GM03348 (cell line): ENCODE measurements at places on chromosomes 6 and 20.

- DNase-seq = no peak
These were observed 91.4 kb downstream of the CDH22 start for GRCh38 chr20:46216770-46217464.

GRCh38 chr6:39951716-39952115 is 17.5 kb upstream of the MOCS1 start:
- DNase-seq = no peak

DNA sequence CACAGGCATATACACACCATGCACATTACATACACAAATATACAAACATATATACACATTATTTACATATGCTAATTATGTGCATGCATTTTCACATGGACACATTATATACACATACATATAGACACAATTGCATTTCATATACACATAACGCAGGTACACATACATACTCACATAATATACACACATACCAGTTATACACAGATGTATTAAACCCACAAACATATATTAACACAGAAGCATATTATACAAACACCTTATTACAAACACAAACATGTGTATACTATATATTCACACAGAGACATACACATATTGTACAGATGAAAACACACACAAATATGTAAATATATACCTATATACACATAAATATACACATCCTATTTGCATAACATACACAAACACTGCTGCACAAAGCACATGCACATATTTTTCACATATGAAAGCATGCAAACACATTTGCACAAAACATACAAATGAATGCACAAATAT is 140.2 kb downstream of the VEGFA start:
- DNase-seq = no peak

DNA sequence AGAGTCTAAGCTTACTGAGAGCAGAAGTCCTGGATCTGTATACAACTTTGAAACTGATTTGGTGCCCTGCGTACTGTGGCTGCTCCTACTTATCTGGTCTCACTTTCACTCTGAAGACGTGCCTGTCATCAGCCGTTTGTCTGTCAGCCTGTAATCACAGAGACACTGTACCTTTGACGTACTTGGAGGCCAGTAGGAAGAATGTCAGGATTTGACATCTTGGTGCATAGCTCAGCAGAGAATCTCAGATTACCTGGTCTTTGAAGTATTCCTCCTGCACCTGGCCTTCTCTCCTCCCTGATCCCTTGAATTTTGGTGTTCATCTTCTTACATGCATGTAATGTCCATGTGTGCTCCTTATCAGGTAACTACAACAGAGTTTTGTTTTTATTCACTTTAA is 37.7 kb downstream of the DSE start:
- no peak for DNase-seq

DNA sequence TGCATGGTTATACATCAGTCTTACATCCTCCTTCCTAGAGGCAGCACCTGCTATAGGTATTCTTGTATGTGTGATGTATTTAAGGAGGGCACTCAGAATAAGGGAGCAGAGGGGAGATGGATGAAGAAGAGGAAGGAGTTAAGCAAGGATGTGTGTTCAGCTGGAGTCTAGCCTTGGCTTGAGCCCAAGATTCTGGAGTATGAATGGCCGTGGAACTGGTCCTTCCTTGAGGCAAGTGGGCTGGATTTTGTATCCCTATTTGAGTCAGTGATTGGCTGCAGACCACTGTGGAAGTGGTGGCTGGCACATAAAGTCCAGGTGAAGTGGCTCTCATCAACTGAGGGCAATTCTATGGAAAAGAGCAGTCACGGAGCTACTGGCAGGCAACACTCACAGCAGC is 112.0 kb upstream of the RNF24 start:
- DNase-seq = no peak

- DNase-seq = no peak
These were observed 27.4 kb downstream of the SOBP start for GRCh38 chr6:107517274-107517673.

- DNase-seq = peak; percentile 79
These were observed 1.0 kb upstream of the PCIF1 start for GRCh38 chr20:45933266-45934045.

DNA sequence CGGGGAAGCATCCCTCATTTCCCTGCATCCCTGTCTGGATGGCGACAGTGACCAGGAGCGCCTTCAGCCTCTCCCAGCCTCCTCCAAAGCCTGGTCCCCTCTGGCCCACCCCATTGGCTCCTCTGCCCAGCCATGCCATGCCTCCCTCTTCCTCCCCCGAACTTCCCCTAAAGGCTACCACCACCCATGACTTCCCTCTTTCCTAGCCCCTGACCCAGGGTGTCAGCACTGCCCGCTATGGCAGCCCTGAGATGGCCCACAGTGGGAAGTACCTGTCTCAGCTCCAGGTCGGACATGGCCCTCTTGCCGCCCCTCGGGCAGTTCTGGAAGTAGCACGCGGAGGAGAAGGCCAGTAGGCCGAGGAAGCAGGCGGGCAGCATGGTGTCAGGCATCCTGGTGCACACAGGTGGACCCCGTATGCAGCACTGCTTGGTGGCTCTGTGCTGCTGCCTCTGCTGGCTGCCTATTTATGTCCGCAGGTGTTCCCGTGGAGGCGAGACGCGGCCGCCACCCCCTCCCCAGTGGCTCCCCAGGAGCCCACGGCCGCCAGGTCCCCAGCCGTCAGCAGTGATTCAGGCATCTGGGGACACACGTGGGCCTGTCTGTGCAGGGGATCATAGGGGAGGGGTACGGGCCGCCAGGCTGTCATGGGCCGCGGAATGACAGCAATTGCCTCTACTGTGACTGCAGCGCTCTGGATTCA is at the start of gene AVP:
AVP (minus strand) TSS at position 442 of the 703 bp plus-strand sequence; CDS start at position 392, 50 bp downstream.
- DNase-seq = no peak

DNA sequence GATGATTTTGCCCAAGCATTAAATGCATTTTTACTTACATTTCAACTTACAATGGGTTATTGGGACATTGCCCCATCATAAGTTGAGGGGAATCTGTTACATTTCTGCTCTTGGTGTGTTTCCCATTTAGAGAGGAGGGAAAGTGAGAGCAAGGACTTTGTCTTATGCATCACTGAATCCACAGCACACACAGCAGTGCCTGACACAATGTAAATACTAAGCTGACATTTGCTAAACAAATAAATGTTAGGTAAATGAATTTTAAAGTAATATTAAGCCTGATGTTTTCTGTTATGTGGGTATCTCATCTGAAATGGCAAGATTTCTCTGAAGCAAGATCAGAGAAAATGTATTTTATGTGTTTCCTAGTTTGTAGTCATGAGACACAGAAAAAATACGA is 143.6 kb upstream of the STXBP5 start:
- DNase-seq = no peak

GRCh38 chr6:134875367-134875766 is 74.5 kb downstream of the ALDH8A1 start:
- DNase-seq = no peak

- DNase-seq = no peak
These were observed 11.3 kb downstream of the PTGIS start for GRCh38 chr20:49556621-49557020.

GRCh38 chr20:14826543-14827313 is 489.3 kb upstream of the FLRT3 start:
- no peak for DNase-seq

GRCh38 chr20:10314198-10314597 is 95.6 kb downstream of the SNAP25 start:
- no peak for DNase-seq

DNA sequence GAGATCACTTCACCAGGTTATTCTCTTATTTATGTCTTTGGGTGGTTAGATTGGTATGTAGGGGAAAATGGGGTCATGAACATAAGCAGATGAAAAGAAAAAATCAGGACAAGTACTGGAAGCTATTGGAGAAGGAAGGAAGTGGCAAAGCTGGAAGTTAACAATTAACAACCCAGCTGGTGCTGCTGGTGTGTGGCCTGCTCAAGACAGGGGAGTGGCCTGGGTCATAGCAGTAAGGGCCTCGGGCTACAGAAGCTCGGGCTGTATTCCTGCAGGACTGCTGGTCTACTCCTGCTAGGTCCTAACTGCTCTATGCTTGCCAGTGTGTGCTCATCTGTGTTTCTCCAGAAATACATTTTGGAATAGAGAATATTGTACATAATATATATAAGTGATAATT is 19.6 kb downstream of the MYLIP start:
- no peak for DNase-seq

GRCh38 chr6:110404607-110405006 is 10.8 kb downstream of the DDO start:
- DNase-seq = peak; percentile 37

DNA sequence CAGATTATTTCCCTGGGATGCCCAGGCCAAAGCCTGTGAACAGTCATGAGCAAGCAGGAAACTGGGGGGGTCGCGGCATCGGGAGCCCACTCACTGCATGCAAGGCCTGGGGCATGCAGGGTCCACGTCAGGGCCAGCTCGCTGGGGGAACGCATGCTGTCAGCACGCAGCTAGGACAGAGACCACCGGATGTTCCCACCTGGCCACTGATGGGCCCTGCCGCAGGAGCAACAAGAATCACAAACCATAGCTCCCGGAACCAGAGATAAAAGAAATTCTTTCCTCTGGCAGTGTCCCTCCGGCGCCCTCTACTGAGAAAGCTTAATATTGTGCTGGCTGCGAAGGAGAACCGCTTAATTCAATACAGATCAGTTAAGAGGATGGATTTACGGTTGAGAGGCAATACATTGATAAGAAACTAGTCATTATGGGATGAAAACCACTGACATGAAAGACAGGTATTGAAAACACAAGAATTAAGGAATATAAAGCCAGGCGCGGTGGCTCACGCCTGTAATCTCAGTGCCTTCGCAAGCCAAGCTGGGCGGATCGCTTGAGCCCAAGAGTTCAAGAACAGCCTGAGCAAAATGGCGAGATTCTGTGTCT is 32.6 kb downstream of the C6orf15 start:
- peak; percentile 83 for DNase-seq

DNA sequence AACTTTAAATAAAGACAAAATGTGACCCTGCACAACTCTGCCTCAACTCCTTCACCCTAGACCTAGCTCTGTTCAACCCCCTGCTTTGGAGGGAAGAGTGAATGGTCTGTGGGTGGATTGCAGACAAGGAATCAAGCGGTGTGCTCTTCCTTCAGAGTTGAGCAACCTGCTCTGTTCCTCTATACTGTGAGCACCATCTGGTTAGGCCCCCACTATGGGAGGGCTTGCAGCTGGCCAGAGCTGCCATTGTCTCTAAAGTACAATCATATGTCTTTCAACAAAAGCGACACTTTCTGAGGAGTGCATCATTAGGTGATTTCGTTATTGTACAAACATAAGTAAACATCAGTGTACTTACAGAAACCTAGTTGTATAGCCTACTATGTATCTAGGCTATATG is 406.1 kb upstream of the MARCKS start:
- DNase-seq = no peak

DNA sequence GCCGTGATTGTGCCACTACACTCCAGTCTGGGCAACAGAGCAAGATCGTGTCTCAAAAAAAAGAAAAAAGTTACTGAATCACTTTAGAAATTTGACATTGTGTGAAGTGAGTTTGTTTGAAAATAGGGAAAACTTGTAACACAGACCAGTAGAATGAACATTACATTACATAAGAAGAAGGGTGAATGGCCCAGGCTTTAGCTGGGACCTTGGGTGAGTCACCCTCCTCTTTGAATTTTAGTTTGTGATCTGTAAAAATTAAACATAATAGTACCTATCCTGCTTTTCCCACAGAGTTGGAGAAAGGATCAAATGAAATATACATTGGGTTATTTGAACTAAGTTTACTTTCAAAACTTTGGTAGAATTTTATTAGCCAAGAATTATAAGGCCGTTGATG is 56.3 kb downstream of the KCNS1 start:
- DNase-seq = no peak

GRCh38 chr6:117463762-117464665 is 18.5 kb upstream of the DCBLD1 start:
- peak; percentile 61 for DNase-seq

DNA sequence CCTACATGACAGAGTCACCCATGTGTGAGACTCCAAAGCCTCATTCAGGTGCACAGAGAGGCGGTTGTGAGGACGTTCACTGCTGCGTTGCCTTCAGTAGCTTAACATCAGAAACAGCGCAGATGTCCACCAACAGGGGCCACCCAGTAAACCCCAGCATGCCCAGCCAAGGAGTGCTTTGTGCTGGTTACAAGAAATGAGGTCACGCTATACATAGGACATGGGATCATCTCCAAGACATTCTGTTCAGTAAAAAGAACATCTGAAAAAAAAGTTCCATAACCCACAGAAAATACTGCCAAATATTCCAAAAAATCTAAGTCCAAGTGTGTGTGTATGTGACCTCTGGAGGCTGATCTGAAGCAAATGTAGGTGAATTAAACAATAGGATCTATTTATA is 16.0 kb downstream of the SLC52A3 start:
- DNase-seq = no peak

DNA sequence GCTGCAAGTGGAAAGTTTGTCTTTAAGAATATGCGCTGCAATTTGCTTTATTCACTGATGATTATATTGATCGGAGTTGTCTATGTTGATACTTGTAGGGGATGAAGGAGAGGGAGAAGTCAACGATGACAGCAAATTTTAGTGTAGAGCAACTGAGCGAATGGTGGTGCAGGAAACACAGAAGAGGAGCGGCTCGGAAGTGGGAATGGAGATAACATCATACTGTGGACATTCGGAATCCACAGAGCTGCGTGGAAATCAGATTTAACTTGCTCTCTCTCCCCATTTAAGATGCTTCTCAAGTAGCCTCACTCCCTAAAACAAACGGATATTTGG is 722 bp upstream of the TMEM14B start:
- no peak for DNase-seq

DNA sequence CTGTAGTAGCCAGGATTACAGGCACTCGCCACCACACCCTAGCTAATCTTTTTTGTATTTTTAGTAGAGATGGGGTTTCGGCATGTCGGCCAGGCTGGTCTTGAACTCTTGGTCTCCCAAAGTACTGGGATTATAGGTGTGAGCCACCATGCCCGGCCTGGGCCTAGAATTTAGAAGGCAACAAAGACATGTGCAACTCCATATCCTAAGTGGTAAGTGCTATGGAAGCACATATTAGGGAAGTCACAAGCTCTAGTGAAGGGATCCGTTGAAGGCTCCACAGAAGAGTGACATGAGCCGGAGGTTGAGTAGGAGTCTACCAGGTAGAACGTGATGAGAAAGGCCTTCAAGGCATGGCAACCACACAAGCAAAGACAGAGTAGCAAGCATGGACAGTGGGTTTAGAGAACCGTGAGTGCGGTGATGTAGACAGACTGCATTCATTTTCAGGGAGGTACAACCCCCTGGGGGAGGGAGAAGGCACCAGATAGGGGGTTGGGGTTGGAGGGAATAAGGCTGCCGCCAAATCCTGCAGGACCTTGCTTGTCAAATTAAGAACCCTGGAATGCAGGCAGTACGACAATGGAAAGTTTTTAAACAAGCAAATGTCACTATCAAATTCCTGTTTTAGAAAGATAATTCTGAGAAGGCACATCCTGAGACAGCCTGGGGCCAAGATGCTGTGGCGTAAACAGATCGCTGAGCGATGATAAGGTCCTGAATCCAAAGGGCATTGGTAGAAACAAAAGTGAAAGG is 50.2 kb downstream of the ARHGAP18 start:
- no peak for DNase-seq

DNA sequence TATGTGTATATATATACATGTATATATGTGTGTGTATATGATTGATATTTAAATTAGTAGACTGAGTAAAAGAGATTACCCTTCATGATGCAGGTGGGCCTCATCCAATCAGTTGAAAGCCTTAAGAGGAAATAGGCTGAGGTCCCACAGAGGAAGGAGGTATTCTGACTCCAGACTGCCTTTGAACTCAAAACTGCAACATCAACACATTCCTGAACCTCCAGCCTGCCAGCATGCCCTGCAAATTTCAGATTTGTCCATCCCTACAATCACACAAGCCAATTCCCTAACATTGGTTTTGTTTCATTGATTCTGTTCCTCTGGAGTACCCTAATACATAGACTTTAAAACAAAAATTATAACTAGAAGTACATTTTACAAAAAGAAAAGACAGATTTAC is 22.9 kb downstream of the SPINT4 start:
- DNase-seq = no peak
